B cell (primary cell): ENCODE measurements at places on chromosomes 1 and 21. TPM values are rescaled to one million over a fixed set of nuclear protein-coding genes. Genes with fewer than 3 reads are reported as not detected.

DNA sequence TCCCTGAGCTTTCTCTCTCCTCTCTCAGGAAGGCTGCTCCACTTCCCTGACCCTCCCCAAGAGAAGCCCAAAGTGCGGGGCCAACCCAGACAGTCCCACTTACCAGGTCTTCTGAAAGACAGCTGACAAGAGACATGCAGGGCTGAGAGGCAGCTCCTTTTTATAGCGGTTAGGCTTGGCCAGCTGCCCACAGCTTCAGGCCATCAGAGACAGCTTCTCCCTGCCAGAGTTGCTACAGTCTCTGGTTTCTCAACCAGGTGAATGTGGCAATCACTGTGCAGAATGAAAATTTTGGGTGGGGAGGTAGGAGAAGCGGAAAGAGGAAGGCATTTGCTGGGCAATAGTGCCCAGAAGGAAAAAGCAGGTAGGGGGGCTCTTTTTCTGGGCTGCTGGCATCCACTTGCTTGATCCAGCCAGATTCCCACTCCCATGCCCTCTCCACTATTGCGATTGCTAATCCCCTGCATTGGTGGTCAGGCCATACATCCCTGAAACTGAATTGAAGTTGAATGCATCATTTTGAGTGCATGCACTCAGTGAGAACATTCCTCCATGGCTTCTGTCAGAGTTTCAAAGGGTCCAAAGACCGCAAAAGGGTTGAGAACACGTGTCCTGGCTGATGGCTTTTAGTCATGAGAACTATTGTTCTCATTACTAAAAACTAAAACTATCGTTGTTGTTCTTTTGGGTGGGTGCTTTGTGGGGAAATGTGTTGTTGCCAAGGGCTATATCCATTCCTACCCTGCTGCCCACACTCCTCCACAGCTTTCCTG, at the start of gene S100A8:
S100A8 (minus strand) TSS at position 136 of the 773 bp plus-strand sequence. CDS start 538 bp downstream, outside the sequence.
- no peak for DNase-seq

DNA sequence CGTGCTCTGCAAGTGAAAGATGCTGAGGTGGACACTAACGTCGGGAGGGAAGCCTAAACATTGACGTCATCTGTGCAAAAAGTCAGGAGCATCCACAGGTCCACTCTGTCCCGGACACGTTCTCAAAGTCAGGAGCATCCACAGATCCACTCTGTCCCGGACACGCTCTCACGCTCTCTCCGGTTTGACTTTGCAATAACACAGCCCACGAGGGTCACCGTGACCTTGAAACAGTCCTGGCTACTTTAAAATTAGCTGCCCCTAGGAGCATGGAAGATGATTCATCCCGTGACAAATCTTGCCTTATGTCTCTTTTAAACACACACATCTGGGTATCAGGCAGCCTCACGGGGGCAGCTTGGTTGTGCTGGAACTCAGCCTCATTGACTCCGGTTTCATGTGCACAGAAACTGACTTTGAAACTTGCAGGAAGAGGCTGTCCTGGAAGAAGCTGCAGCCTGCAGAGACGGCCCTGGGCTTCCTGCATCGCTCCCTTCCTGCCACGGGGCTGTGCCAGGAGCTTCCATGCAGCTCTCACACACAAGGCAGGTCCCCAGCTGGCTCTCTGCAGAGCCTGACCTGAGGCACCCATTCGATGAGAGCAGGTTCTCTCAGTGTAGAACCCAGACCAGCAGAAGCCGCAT, 18.1 kb upstream of the COL18A1 start:
- DNase-seq, result no peak

DNA sequence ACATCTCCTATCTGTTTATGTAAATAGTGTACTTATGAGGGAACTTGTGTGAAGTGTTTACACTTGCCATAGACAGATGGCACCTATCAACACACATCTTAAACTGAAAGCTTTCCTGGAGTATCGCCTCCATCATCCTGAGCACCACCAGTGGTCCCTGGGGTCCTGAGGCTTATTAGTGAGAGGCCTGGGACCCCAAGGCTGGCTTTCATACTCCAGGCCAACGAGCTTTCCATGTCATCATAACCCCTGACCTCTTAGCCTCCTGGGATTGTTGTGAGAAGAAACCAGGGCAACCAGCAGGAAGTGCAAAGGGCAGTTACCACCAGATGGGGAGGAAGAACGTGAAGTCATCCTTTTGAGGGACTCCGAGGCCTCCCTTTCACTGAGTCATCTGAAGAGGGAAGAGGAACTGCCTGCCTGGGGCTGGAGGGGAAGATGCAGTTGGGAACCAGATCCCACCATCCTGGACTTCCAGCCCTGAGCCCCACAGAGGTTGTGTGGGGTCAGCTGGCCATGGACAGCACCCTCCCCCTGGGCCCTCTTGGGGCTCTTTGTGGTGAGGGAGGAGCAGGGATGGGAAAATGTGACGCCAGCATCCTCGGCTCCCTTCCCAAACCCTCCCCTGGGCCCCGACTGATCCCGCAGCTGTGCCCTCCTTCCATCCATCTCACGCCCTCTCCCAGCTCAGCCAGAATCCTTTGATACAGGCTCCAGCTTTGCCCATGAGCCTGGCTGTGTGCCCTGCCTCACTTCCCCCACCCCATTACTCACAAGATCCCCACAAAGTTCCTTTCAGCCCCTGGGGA, 5.8 kb downstream of the INKA2 start:
- DNase-seq, result no peak

DNA sequence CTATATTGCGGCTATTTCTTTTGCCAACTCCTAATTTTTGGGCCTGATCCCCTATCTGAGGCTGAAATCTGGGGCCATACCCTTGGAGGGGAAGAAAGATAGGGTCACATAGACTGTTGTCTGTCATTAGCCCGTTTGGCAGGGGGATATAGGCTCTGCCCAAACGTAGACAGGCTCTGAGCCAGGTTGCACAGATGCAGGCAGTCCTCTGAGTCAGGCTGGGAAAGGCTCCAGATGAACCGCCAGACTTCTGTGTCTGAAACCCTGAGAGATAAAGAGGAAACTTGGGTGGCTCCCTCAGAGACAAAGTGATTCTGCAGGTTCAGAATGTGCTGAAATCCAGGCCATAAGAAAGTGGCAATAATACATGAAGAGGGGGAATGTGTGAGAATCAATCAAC, 4.0 kb upstream of the CAP1 start:
- DNase-seq, result no peak

- DNase-seq, result peak; percentile 67
These were observed at the start of gene CDK18 for GRCh38 chr1:205504311-205505075. Gene CDK18 (plus strand): TSS chr1:205504669. CDS start chr1:205523168, 18,499 bp downstream.

DNA sequence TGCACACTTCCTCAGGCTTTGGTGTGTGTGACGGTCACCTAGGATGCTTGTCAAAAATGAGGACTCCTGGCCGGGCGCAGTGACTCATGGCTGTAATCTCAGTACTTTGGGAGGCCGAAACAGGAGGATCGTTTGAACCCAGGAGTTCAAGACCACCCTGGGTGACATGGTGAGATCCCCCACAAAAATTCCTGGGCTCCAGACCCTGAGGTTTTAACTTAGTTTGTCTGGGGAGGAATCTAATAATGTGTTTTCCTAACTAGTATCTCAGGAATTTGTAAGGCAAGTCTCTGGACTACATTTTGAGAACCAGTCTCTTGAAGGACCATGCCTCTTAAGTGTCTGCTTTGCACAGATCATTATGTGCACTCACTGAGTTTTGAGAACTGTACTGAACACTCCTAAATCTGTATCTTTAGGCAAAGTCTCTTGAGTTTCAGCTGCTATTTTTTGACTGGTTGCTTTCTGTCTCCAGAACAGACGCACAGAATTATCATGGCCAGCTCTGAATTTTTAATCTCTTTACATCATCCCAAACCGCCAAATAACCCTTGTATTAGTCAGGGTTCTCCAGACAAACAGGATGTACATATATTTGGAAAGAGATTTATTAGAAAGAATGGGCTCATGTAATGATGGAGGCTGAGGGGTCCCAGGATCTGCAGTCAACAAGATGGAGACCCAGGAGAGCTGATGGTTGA, 45.5 kb upstream of the VANGL1 start:
- DNase-seq, result no peak

DNA sequence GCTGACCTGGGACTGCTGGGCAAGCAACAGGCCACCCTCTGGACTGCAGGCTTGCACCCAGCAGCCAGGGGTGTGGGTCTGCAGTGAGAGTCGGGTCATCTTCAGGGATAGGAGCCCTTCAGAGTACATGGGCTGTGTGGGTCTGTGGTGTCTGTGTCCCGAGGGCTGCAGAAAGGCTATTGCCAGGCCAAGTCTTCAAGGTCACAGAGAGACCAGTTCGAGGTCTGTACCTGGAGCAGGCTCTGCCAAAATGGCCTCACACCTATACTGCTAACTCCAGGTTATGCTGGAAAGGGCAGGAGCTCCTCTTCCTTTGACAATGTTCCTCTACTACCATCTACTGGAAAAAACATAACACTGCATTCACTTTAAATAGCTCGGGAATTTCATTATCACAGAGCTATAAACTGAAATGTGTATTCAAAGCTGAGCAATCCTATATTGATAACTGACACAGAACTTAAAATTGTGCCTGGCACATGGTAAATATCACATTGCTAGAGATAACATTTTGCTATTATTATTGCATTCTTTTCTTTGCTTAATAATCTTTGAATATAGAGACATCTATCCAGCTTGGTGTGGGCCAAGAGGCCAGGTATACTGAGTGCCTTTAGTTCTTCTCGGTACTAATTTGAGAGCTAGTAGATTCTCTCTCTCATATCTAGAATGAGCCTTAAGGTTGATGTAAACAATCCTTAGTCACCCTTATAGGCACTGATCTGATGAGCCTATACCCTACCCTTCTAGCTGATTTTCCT, 6.9 kb upstream of the DNAH14 start:
- DNase-seq, result peak; percentile 6

- no peak for DNase-seq
These were observed 9.3 kb downstream of the MYOC start for GRCh38 chr1:171643156-171643555.

DNA sequence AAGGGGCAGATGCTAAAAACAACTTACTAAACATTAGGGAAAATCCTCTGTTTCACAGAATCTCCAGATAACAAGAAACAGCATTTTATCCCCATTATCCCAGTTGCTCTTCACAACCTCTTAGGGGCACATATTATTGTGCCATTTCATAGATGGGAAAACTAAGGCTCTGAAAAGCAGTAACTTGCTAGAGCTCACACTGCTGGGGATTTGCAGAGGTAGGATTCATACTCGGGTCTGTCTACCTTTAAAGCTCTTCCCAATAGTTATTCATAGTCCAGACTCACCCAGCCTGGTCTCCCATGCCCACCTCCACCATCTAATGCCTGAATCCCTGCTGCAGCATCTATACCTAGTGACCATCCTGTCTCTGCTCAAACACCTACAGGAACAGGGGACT, 67.7 kb downstream of the RRAGC start:
- no peak for DNase-seq

DNA sequence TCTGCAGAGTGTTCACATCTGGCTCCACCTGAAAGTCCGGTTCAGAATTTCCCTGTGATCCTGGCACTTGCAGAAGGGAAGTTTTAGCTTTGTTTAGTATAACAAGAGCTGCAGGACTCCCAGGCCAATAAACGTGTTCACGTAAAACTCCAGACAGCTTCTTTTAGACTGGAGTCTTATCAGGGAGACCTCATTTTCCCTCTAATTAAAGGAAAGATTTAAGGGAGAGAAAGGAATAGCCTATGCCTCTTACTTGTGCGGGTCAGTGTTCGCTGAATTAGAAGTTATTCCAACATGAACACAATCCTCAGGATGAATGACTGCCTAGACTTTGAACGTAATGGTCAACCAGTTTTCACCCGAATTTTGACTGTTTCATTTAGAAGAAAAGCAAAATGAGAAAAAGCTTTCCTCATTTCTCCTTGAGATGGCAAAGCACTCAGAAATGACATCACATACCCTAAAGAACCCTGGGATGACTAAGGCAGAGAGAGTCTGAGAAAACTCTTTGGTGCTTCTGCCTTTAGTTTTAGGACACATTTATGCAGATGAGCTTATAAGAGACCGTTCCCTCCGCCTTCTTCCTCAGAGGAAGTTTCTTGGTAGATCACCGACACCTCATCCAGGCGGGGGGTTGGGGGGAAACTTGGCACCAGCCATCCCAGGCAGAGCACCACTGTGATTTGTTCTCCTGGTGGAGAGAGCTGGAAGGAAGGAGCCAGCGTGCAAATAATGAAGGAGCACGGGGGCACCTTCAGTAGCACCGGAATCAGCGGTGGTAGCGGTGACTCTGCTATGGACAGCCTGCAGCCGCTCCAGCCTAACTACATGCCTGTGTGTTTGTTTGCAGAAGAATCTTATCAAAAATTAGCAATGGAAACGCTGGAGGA, 202.1 kb upstream of the SGIP1 start:
- peak; percentile 62 for DNase-seq

DNA sequence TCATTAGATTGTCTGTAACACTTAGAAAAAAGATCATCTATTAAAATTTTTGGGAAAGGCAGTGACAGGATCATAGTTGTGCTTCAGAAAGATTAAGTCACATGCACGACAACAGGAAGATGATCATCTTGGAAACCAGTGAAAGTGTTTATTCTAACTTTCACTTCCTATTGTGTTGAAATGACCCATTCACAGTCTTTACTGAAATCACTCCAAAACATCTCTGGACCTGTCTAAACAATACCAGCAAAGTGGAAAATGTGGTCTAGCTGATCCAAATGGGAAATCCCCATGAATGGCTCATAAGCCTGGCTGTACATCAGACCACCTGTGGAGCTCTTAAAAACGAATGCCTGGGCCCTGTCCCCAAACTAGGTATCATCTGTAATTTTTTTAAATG, 111.1 kb upstream of the ETV3 start:
- peak; percentile 23 for DNase-seq

DNA sequence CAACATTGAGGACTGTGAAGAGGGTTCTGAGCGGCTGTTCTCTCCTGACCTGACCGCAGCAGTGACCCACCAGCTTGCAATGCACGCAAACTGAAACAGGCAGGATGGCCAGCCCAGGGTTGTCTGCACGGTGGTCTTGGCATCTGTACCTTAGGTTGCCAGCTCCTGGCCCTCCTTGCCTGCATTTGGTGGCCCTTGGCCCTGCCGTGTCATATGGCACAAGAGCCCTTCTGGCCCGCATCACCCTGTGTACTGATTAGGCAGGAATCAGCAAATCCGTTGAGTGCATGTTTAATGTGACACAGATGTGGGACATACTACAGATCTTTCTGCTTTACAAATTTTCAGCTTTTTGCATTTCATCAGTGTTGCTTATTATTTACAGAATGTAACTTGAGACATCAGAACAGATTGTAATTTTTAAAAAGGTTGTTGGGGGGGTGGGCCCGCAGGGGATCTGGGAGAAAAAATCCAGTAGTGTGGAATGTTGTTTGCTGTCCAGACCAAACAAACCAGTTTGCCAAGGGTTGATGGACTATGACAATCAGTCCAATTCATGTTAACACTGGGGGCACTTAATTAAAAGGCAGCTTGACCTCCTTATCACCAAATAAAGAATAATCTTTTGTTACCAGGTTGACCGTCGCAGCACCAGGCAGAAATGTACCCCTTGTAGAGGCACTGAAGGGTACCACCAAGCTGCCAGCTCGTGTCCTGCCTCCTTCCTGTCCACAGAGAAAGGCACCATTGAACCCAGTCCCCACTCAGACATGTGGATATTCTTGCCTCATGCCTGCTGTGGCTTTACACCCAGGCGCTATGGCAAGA, 132.6 kb downstream of the DHRS3 start:
- no peak for DNase-seq

COL8A2 gene
- total RNA-seq, result 0.17 TPM in 2 replicates

NT5C1A gene
- not detected in 2 replicates for total RNA-seq

CFHR4 gene
- not detected in 2 replicates for total RNA-seq

NBPF20 gene
- 9.7 and 11.7 TPM in 2 replicates for total RNA-seq

S100A8 gene
- total RNA-seq, result 1.9 and 3.3 TPM in 2 replicates

FCRL4 gene
- total RNA-seq, result 0.30 and 0.68 TPM in 2 replicates

PLPPR4 gene
- total RNA-seq, result not detected in 2 replicates

IFNLR1 gene
- 38.0 and 39.7 TPM in 2 replicates for total RNA-seq

TM2D1 gene
- total RNA-seq, result 53.3 and 58.5 TPM in 2 replicates

CHI3L2 gene
- total RNA-seq, result 6.8 and 9.2 TPM in 2 replicates

TFF2 gene
- total RNA-seq, result not detected in 2 replicates
